Bronchus fibroblast of lung (primary cell): ENCODE measurements at places on chromosomes 2 and 18. TPM values are rescaled to one million over a fixed set of nuclear protein-coding genes. Genes with fewer than 3 reads are reported as not detected.

The ANKRD29 gene
- 0.67 and 0.89 TPM in 2 replicates for total RNA-seq

The BUB1 gene
- total RNA-seq, result 56.5 and 59.0 TPM in 2 replicates

The FKBP1B gene
- 16.8 and 26.1 TPM in 2 replicates for total RNA-seq

The ALK gene
- total RNA-seq, result not detected in 2 replicates

The FSHR gene
- not detected in 2 replicates for total RNA-seq

The GEN1 gene
- total RNA-seq, result 6.8 and 13.8 TPM in 2 replicates

The CDH20 gene
- total RNA-seq, result under 0.01 TPM in 1 of 2 replicates, not detected in the other

The ERMN gene
- not detected in 2 replicates for total RNA-seq

The PFN4 gene
- total RNA-seq, result 0.15 and 0.17 TPM in 2 replicates

The RIT2 gene
- total RNA-seq, result not detected in 2 replicates

The FNDC4 gene
- 9.8 and 15.1 TPM in 2 replicates for total RNA-seq

The DYNC2LI1 gene
- 11.4 and 17.8 TPM in 2 replicates for total RNA-seq

The SERPINB3 gene
- total RNA-seq, result not detected in 2 replicates

The PPP4R1 gene
- total RNA-seq, result 53.2 and 53.6 TPM in 2 replicates

The DSG2 gene
- total RNA-seq, result 11.0 and 11.9 TPM in 2 replicates

The NEUROD1 gene
- total RNA-seq, result not detected in 2 replicates

The RDH14 gene
- total RNA-seq, result 17.5 and 18.3 TPM in 2 replicates

The NPHP1 gene
- total RNA-seq, result 4.9 and 8.4 TPM in 2 replicates

The POMC gene
- 3.1 and 4.0 TPM in 2 replicates for total RNA-seq

The SPP2 gene
- not detected in 2 replicates for total RNA-seq

The CELF4 gene
- total RNA-seq, result not detected in 2 replicates

The MTX2 gene
- total RNA-seq, result 24.9 and 27.1 TPM in 2 replicates

The GAL3ST2 gene
- total RNA-seq, result not detected in 2 replicates

The ITPRIPL1 gene
- total RNA-seq, result 3.7 and 4.2 TPM in 2 replicates

The CCDC68 gene
- total RNA-seq, result 3.7 and 6.1 TPM in 2 replicates

The FBLN7 gene
- 1.0 and 2.0 TPM in 2 replicates for total RNA-seq

The MZT2B gene
- total RNA-seq, result 245 and 264 TPM in 2 replicates

The GNAL gene
- 0.30 and 0.34 TPM in 2 replicates for total RNA-seq

The TMEM247 gene
- total RNA-seq, result not detected in 2 replicates

The CHRND gene
- total RNA-seq, result not detected in 2 replicates

The KCNJ13 gene
- not detected in 2 replicates for total RNA-seq

The BCL11A gene
- total RNA-seq, result 0.15 and 0.17 TPM in 2 replicates

The COL5A2 gene
- total RNA-seq, result 182 and 192 TPM in 2 replicates

The SRD5A2 gene
- total RNA-seq, result not detected in 2 replicates

The KLHL41 gene
- total RNA-seq, result 0.30 and 0.34 TPM in 2 replicates

The CABLES1 gene
- 1.5 and 1.8 TPM in 2 replicates for total RNA-seq
